CD4-positive, alpha-beta T cell treated with Interleukin-12 subunit alpha and Interleukin-12 subunit beta, for 1 hour (primary cell): ENCODE measurements at places on chromosomes 6 and 20.

- no peak for DNase-seq
Measured at GRCh38 chr20:4805663-4806449, 84.1 kb downstream of the PRND start.

DNA sequence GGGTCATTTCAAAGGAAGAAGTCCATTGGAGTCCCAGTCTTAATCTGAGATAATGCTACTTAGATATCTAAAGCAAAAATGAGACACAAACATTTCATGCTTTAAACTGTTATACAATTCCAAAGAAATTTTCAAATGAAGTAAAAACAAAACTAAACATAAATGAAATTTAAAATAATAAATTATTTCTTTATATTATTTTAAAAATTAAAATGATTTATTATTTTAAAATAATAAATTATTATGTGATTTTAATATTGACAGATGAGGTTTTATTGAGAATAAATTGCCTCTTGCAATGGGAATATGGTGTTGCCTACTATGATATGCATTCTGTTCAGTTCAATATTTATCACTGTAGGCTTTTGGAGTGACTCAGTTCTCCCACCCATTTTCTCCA lies 93.7 kb upstream of the BACH2 start:
- DNase-seq, result no peak

- no peak for DNase-seq
Measured at GRCh38 chr6:90273863-90274262, 22.8 kb downstream of the BACH2 start.

- DNase-seq, result no peak
Measured at GRCh38 chr6:127586372-127586771, 9.4 kb downstream of the C6orf58 start.

DNA sequence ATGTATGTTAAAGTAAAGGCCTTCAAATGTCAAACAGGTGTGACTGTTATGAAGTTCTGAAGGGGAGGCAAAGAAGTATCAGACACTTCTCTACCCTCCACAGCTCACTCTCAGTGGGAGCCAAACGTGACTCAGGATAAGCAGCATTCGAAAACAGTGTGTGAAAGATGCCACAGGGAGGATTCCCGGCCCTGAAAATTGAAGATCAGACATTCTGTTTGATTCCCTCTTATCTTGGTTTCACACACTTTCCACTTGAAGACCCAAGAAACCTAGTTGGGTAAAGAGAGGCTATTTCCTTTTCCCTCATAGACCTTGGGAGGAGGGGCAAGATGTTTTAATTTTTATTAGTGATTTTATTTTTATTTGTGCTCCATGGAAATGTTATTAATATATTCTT lies 164.2 kb upstream of the SUPT3H start:
- no peak for DNase-seq

DNA sequence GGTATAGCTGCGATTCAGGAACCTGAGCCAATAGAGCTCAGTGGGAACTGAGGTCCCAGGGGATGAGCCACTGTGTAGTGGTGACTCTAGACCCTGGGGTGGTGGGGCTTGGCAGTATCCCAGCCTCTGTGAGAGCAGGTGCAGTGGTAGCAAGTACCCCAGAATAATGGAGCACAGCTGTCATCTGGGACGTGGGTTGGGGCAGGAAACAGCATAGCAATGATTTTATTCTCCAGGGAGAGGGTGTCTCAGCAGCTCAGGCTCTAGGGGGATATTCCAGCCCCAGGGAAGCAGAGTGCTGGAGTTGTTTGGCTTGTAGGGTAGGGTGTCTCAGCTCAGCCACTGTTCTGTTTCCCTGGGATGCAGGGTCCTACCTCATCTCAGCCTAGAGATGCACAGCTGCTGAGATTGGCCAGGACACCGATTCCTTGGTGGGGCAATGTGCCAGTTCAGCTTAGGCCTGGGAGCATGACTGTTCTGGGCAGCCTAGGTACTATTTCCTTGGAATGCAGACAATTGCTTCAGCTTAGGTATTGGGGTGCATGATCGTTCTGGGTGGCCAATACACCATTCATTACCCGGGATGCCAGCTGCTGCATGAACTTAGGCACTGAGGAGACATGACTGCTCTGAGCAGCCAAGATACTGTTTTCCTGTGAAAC lies 34.0 kb upstream of the NUP153 start:
- DNase-seq, result no peak

- no peak for DNase-seq
Measured at GRCh38 chr6:81683912-81684311, 68.6 kb downstream of the TENT5A start.

- peak; percentile 81 for DNase-seq
Measured at GRCh38 chr20:44080646-44081267, 106.2 kb downstream of the JPH2 start.

DNA sequence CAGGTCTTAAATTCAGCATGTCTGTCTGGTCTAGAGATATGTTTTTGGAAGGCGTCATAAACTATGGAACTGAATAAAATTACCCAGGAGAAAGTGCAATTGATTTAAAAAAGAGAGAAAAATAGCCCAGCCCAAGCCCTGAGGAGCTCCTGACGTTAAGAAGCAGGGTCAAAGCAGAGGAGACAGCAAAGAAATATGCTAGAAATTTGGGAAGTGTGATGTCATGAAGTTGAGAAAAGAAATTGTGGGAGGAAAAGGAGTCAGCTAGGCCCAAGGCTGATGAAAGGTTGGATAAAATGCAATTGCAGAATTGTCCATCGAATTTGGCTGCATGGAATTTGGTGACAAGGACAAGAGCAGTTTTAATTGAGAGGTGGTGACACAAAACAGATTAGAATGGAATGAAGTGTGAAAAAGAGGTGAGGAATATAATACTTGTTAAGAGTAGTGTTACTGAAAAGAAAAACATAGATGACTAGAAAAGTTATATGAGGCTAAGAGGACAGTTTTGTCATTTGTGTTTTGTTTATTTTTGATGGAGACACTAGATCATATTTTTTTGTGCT lies 381.6 kb downstream of the LAMA2 start:
- DNase-seq, result no peak

DNA sequence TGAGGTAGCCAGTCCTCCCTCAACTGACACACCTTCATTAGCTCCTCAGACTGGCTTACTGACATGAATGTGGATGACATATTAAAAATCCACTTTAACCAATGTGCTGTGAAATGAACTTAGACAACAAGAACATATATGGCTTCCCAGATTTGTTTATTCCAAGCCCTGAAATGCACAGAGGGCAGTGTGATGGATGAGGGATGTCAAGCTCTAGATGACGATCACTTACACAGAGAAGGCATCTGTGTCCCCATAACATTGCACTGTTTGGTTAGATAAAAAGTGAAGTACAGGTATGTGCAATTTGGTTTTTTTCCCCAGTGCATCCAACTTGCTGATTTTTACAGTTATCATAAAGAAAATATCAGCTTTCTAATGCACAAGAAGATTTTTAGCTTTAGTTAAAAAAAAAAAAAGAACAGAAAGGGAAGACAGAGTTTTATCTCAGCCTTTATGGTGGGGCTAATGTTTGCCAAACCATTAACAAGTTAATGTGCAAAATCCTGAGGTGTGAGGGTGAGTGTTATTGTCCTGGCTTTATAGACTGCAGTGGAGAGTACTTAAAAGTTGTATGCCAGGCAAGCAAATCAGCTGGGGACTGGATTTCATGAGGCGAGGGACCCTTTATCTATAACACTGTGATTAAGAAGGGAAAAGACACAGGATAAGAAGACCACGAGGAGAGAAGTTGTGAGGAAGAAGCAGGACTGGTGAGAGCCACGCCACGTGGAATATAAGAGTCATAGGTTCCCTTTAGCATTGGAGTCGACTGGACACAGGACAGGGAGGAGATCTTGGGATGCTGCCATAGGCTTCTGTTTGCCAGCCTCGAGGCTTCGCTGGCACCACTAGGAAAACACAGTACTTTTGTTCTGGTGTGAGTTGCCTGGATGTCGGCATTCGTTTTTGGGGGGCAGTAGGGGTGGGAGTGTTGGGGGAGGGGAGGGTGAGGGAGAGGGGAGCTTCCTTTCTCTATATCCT lies 90.0 kb upstream of the BACH2 start:
- DNase-seq, result no peak

GRCh38 chr6:87944541-87944954 lies 103.1 kb upstream of the SPACA1 start:
- no peak for DNase-seq

DNA sequence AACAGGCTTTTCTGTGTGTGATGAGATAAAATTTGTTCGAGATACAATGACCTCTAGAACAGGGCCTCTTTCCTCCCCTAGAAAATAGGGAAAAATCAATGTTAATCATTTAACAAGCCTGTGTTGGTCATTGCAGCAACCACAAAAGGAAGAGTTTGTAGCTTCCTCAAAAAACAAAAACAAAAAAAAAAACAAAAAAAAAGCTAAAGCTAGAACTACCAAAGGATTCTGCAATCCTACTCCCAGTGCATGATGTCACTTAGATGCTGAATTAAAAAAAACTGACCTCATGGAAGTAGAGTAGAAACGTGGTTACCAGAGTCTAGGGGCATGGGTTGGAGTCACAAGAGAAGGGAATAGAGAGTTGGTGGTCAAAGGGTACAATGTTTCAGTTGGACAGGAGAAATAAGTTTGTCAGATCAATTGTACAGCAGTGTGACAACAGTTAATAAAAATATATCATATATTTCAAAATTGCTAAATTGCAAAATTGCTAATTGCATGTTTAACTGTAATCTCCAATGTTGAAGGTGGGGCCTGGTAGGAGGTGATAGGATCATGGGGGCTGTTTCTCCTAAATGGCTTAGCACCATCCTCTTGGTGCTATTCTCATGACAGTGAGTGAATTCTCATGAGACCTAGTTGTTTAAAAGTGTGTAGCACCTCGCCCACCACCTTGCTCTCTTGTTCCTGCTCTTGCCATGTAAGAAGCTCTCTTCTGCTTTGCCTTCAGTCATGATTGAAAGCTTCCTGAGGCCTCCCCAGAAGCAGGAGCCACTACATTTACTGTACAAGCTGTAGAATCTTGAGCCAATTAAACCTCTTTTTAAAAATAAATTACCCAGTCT lies 163.4 kb upstream of the SIM1 start:
- no peak for DNase-seq

GRCh38 chr6:55841341-55841740 lies 34.0 kb downstream of the BMP5 start:
- no peak for DNase-seq

- DNase-seq, result no peak
Measured at GRCh38 chr6:75166773-75167172, 39.1 kb downstream of the COL12A1 start.

DNA sequence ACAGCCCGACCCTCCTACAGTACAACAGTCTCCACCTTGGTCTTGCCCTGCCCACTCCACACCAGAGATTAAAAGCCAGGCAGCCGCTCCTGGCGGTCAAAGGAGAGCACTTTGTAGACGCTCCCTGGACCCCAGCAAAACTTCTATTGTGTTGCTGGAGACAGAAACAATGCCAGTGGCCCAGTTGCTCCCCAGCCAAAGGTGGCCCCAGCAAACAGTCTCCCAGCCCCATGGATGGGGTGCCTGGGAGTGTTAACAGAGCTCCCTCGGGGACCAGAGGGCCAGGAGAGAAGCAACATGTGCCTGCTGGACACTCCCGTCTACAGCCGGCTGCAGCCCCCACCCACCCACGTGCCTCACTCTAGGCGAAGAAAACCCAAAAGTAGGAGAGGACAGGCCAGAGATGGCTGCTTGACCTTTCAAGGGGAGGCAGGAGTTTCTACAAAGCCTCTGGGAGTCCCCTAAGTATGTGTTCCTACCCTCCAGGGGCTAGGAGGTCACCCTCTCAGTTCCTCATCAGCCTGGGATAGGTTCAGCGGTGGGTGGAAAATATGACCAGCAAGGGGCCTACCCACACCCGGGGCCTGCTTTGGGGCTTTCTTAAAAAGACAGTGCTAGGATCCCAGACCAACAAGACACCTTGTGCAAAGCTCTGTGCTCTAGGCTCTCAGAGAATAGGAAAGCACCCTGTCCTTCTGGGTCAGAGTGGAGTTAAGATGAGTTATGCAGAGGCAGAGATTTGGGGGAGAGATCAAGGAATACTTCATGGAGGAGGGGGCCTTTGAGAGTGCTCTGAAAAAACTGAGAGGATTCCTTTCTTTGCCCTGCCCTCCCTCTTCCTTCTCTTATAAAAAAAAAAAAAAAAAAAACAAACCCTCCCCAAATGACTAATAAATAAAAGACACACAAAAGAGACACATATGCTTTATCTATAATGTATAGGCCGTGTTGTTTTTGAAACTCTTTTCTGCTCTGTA lies 19.0 kb upstream of the PREX1 start:
- DNase-seq, result no peak

GRCh38 chr20:52145587-52145986 lies 46.0 kb downstream of the ZFP64 start:
- no peak for DNase-seq

GRCh38 chr6:69735027-69735426 lies 61.8 kb downstream of the LMBRD1 start:
- DNase-seq, result no peak

- no peak for DNase-seq
Measured at GRCh38 chr6:3510178-3510577, 53.3 kb upstream of the SLC22A23 start.

GRCh38 chr20:58039274-58040092 lies 189.0 kb downstream of the ANKRD60 start:
- no peak for DNase-seq

- DNase-seq, result no peak
Measured at GRCh38 chr20:7692478-7692877, 247.8 kb downstream of the HAO1 start.

GRCh38 chr6:69917834-69918233 lies 51.5 kb downstream of the COL19A1 start:
- no peak for DNase-seq

GRCh38 chr20:18188434-18188833 lies 50.8 kb downstream of the KAT14 start:
- DNase-seq, result no peak

GRCh38 chr6:151658091-151658490 lies 149.4 kb upstream of the ESR1 start:
- DNase-seq, result no peak

DNA sequence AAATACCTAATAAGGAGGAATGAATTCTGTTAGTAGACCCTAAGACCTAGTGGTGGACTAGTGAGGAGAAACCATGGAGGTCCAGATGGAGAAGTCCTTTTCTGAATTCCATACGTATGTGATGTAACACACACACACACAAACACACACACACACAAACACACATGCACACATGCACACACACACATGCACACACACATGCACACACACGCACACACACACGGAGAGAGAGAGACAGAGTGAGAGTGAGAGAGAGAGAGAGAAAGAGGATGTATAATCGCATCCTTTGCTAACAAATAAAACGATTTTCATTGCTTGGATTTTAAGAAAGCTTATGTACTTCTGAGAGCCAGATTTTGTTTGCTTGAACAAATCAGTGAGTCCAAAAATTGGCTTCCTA lies 132.6 kb upstream of the CEP162 start:
- no peak for DNase-seq

- peak; percentile 79 for DNase-seq
Measured at GRCh38 chr6:90233994-90234393, 62.6 kb downstream of the BACH2 start.

GRCh38 chr6:108744996-108745395 lies 103.2 kb upstream of the ARMC2 start:
- no peak for DNase-seq
